ENCODE measurements at places on chromosomes 13 and 19. TPM values are rescaled to one million over a fixed set of nuclear protein-coding genes. Genes with fewer than 3 reads are reported as not detected.

- no peaks in the 10 kb centered on the region for H3K4me1 ChIP-seq
- peak; percentile 89 for DNase-seq
- no peak overlapping the region for H3K4me3 ChIP-seq
- no peaks in the 10 kb centered on the region for H3K36me3 ChIP-seq
Observed at GRCh38 chr19:38233740-38234251, 9.8 kb upstream of the DPF1 start.

DNA sequence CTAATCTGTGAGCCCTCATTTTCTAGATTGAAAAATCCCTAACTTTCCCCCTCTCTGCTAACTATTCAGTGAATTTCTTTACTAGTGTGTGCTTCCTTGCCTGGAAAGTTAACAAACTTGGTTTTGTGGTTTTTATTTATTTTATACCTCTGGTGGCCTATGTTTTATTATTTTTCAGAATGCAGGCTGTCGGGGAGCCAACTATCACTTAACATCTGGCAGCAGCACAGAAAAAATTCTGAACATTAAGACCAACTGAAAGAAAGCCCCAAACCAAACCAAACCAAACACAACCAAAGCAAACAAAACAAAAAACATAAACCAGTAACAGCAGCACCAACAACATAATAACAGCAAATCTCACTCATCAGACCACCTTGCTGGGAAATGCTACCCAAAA is 109.0 kb upstream of the KL start:
- no peaks in the 10 kb centered on the region for H3K27me3 ChIP-seq
- H3K4me3 ChIP-seq: no peak overlapping the region
- H3K36me3 ChIP-seq: no peaks in the 10 kb centered on the region
- peaks cover 1% of the 10 kb centered on the region for H3K4me1 ChIP-seq

Gene SYCN
- 1.6 TPM for polyA plus RNA-seq

Gene CFAP97D2
- not detected for polyA plus RNA-seq

Gene PSMD8
- polyA plus RNA-seq: 108 TPM

Gene TEX29
- polyA plus RNA-seq: 1.6 TPM

GRCh38 chr13:24071423-24072075 is 89.0 kb upstream of the SPATA13 start:
- no peak for DNase-seq
- no peaks in the 10 kb centered on the region for H3K4me1 ChIP-seq
- no peak overlapping the region for H3K27ac ChIP-seq
- no peak overlapping the region for H3K4me3 ChIP-seq
- H3K36me3 ChIP-seq: no peaks in the 10 kb centered on the region
- H3K27me3 ChIP-seq: no peaks in the 10 kb centered on the region

- H3K27ac ChIP-seq: no peak overlapping the region
- H3K4me1 ChIP-seq: no peaks in the 10 kb centered on the region
- no peak for DNase-seq
Observed at GRCh38 chr13:25733001-25733491, 318.8 kb downstream of the SHISA2 start.

- H3K4me3 ChIP-seq: no peak overlapping the region
- no peak for DNase-seq
- no peak overlapping the region for H3K27ac ChIP-seq
- no peaks in the 10 kb centered on the region for H3K4me1 ChIP-seq
- H3K27me3 ChIP-seq: no peaks in the 10 kb centered on the region
Observed at GRCh38 chr13:46555722-46556417, 2.9 kb downstream of the LRCH1 start.

Gene CRTC1
- polyA plus RNA-seq: 3.6 TPM

GRCh38 chr19:17671906-17672305 is 16.2 kb downstream of the UNC13A start:
- H3K4me1 ChIP-seq: no peaks in the 10 kb centered on the region
- H3K27me3 ChIP-seq: no peaks in the 10 kb centered on the region
- H3K27ac ChIP-seq: no peak overlapping the region
- no peaks in the 10 kb centered on the region for H3K36me3 ChIP-seq
- no peak for DNase-seq

DNA sequence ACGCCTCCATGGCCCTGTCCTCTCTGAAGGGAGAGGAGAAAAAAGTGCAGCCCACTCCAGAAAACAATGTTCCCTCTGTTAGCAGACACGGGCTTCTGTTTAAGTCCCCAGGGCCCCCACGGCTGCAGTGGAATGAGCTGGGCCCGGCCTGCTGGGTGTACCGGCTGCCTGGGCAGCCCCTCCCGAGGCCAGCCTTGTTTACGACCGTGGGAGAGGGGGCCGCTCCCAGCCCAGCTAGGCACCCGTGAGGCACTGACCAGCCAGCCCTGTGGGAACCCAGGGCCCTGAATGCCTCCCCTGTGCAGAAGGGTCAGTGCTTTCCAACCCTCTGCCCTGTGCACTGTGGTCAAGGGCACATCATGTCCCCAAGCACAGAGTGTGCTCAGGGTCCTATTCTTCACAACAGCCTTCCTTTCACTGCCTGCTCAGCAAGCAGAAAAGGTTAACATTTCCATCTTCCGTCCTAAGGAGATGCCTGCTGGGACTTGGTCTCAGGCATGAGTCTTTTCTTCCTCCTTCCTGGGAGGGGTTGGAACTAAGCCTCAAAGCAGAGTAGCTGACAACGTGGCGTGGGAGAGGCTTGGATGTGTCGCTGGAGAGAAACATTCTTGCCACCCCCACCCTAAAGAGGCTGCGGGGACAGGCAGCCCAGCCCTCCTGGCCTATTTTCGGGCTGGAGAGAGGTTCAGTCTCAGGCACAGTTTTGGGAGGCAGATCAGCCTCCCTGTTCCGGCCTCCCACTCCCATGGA is 90.1 kb downstream of the RGCC start:
- no peak overlapping the region for H3K27ac ChIP-seq
- H3K27me3 ChIP-seq: no peaks in the 10 kb centered on the region
- H3K4me1 ChIP-seq: no peaks in the 10 kb centered on the region
- H3K4me3 ChIP-seq: no peak overlapping the region

Gene DMWD
- polyA plus RNA-seq: 62.2 TPM

- no peaks in the 10 kb centered on the region for H3K36me3 ChIP-seq
- H3K27ac ChIP-seq: no peak overlapping the region
- H3K4me3 ChIP-seq: no peak overlapping the region
- DNase-seq: no peak
- H3K4me1 ChIP-seq: no peaks in the 10 kb centered on the region
Observed at GRCh38 chr19:16608290-16608739, 19.7 kb downstream of the MED26 start.

DNA sequence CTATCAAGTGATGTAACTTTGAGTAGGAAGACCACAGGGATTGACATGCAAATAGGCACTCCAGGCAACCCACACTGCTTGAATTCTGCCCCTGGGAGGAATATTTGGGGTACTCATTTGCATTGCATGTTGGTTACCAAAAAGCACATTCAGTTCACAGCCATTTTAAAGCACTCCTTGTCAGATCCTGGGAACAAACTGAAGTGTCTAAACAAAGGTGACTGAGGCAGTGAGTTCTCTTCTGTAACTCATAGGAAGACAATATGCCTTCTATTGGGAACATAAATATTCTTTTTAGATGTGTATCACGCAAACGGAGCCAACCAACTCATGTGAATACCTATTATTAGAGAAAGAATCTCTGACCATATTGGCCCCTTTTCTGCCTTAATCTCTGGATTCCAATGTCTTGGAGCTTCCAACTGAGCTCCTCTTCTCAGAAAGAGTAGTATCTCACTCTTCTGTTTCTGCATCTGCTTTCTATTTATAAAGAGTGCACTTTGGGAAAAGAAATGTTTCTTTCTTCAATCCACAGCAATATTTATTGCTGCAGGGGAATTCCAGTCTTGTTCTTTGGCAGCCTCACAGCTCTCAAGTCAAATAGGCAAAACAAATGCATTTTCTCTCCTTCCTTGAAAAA is 125.7 kb upstream of the NBEA start:
- no peaks in the 10 kb centered on the region for H3K4me1 ChIP-seq
- H3K27ac ChIP-seq: no peak overlapping the region
- no peaks in the 10 kb centered on the region for H3K36me3 ChIP-seq
- no peak for DNase-seq
- no peaks in the 10 kb centered on the region for H3K27me3 ChIP-seq

- no peaks in the 10 kb centered on the region for H3K36me3 ChIP-seq
- H3K4me3 ChIP-seq: no peak overlapping the region
- H3K27me3 ChIP-seq: no peaks in the 10 kb centered on the region
- no peak overlapping the region for H3K27ac ChIP-seq
Observed at GRCh38 chr19:10887616-10888367, 16.4 kb downstream of the CARM1 start.

Gene ATP7B
- 0.75 TPM for polyA plus RNA-seq

Gene APBA3
- polyA plus RNA-seq: 25.6 TPM

GRCh38 chr19:39352381-39353255 is 10.4 kb downstream of the SAMD4B start:
- peaks cover 4% of the 10 kb centered on the region for H3K36me3 ChIP-seq
- no peak overlapping the region for H3K27ac ChIP-seq
- DNase-seq: no peak

GRCh38 chr13:25018729-25019115 is 77.2 kb upstream of the PABPC3 start:
- no peak for DNase-seq
- H3K36me3 ChIP-seq: no peaks in the 10 kb centered on the region
- H3K4me3 ChIP-seq: no peak overlapping the region
- no peak overlapping the region for H3K27ac ChIP-seq
- H3K27me3 ChIP-seq: no peaks in the 10 kb centered on the region

GRCh38 chr13:41382431-41382830 is 71.4 kb downstream of the NAA16 start:
- H3K36me3 ChIP-seq: no peaks in the 10 kb centered on the region
- H3K27me3 ChIP-seq: no peaks in the 10 kb centered on the region
- no peak overlapping the region for H3K4me3 ChIP-seq
- no peaks in the 10 kb centered on the region for H3K4me1 ChIP-seq
- H3K27ac ChIP-seq: no peak overlapping the region

DNA sequence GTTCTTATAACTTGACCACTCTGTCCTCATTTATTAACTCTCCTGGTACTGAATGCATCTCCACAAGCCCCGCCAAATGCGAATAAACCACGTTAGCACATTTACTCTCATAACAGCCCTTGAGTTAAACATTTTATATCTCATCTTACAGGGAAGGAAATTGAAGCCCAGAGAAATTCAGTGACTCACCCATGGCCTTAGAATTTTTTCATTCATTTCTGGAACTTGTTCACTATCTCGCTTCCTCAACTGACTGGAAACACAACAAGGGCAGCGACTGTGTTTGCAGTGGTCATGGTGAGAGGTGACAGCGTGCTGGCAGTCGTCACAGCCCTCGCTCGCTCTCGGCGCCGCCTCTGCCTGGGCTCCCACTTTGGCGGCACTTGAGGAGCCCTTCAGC is 39.5 kb downstream of the SERP2 start:
- no peaks in the 10 kb centered on the region for H3K36me3 ChIP-seq
- no peaks in the 10 kb centered on the region for H3K4me1 ChIP-seq
- no peak overlapping the region for H3K27ac ChIP-seq
- no peak for DNase-seq

Gene KLK4
- polyA plus RNA-seq: not detected

Gene PGLYRP1
- 1.9 TPM for polyA plus RNA-seq

DNA sequence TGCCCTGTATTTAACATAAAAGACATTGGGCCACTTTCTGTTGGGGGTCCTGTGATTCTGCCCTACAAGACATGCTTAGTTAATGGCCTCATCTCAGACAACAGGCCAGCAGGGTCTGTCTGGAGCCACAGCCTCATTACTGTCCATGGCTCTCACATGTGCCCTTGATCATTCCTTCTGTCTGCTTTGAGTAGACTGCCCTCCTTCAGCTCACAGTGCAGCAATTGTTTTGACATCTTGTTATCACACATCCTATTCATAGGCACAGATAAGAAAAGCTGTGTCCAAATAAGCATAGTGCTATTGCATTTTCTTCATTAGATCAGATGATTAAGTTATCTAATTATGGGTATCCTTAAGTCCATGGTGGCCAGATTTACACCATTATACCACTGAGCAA is 127.9 kb downstream of the KCTD12 start:
- H3K27me3 ChIP-seq: no peaks in the 10 kb centered on the region
- no peak overlapping the region for H3K27ac ChIP-seq
- H3K4me1 ChIP-seq: peaks cover 3% of the 10 kb centered on the region
- no peaks in the 10 kb centered on the region for H3K36me3 ChIP-seq
- DNase-seq: no peak

DNA sequence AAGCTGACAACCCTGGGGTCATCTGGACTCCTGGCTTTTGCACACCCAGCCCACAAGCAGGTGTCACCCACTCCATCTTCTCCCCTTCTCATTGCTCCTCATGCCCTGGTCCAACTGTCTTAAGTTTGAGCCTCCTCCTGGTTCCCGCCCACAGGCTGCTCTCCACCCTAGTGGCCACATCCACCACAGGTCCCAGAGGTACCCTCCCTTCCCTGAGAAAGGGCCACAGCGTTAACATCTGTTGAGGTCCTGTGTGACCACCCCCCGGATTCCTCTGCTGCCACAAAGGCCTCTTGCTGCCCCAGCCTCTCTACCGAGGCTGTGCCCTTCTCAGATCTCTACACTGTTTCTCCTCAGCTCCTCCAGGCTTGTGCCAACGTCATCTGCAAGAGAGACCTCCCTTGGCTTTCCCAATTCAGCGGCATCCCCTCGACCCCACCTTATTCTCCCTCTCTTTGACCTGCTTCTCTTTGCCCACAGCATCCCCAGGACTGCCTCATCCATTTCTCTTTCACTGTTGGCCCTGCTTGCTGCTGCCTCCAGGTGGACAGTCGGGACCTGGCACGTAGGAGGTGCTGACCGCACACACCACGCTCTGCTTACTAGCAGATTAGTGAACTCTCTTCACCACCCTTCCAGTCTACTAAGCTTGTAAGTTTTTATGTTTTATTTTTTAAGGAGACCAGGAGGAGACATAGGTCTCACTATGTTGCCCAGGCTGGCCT is 33.3 kb downstream of the SUGP2 start:
- H3K36me3 ChIP-seq: no peaks in the 10 kb centered on the region
- no peaks in the 10 kb centered on the region for H3K27me3 ChIP-seq
- H3K27ac ChIP-seq: no peak overlapping the region
- no peak for DNase-seq
- no peaks in the 10 kb centered on the region for H3K4me1 ChIP-seq

Gene MAMSTR
- polyA plus RNA-seq: 3.3 TPM

DNA sequence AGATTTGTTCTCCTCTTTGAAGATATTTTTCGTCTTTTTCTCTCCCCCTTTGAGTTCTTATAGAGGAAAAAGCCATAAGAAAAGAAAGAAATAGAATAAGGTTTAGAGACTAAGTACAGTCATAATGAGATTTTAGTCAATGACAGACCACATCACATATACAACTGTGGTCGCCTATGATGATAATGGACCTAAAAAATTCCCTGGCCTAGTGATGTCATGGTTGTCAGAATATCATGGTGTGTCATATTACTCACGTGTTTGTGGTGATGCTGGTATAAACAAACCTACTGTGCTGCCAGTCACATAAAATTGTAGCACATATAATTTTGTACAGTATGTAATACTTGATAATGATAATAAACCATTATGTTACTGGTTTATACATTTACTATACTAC is 1096.1 kb downstream of the OLFM4 start:
- no peaks in the 10 kb centered on the region for H3K4me1 ChIP-seq
- DNase-seq: no peak
- H3K27me3 ChIP-seq: no peaks in the 10 kb centered on the region
- H3K36me3 ChIP-seq: no peaks in the 10 kb centered on the region
- H3K27ac ChIP-seq: no peak overlapping the region

Gene LRRC4B
- 0.63 TPM for polyA plus RNA-seq

- no peaks in the 10 kb centered on the region for H3K36me3 ChIP-seq
- H3K4me3 ChIP-seq: no peak overlapping the region
- H3K27ac ChIP-seq: no peak overlapping the region
- no peaks in the 10 kb centered on the region for H3K4me1 ChIP-seq
Observed at GRCh38 chr19:49333811-49334288, 1.4 kb upstream of the CD37 start.

- H3K27ac ChIP-seq: no peak overlapping the region
- H3K4me3 ChIP-seq: no peak overlapping the region
- DNase-seq: no peak
- no peaks in the 10 kb centered on the region for H3K36me3 ChIP-seq
- no peaks in the 10 kb centered on the region for H3K4me1 ChIP-seq
Observed at GRCh38 chr19:6588508-6589345, 2.2 kb downstream of the CD70 start.

GRCh38 chr13:104875038-104875754 is 1660.3 kb downstream of the EFNB2 start:
- no peak overlapping the region for H3K4me3 ChIP-seq
- DNase-seq: no peak

Measured in aorta (tissue), 5 donors.